Muscle of back (tissue), 13 donors: ENCODE measurements at places on chromosomes 1 and 21.

- DNase-seq, result no peak
These were observed 53.2 kb downstream of the DNAJC6 start for GRCh38 chr1:65362545-65362944.

- DNase-seq, result no peak
These were observed 736 bp upstream of the BARHL2 start for GRCh38 chr1:90717665-90718410.

GRCh38 chr1:59427784-59428183 is 130.9 kb downstream of the FGGY start:
- no peak for DNase-seq

- DNase-seq, result no peak
These were observed 17.1 kb downstream of the ABCG1 start for GRCh38 chr21:42236014-42236413.

DNA sequence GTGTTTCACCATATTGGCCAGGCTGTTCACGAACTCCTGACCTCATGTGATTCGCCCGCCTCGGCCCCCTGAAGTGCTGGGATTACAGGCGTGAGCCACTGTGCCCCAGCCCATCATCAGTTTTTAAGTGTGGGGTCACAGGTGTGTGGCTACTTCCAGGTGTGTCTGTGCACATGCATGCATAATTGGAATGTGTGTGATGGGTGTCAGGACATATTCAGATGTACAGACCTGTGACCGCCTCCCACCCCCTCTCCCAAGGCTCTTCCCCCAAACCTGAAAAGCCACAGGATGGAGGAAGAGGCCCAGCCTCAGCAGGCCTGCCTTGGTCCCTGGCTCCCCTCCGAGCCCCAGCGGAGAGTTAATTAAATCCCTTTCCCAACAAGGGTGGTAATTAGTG is 37.3 kb upstream of the CSF3R start:
- DNase-seq, result no peak

DNA sequence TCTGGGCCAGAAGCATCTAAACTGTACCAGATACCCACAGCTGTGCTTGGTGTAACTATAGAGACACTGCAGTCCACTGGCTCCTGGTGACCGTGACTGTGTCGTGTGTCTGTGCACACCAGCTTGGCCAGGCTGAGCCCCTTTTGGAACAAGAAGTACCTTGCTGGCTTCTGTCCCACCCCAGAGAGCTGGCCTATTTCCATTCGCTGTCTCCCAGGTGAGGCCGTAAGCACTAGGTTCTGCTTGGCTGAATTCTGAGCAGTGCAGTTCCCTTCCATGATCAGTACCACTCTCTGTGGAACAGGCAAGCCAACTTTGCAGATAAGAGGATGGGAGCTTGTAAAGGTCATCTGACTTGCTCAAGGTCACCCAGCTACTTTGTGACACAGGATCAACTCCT is 119.9 kb upstream of the DNAH14 start:
- no peak for DNase-seq

DNA sequence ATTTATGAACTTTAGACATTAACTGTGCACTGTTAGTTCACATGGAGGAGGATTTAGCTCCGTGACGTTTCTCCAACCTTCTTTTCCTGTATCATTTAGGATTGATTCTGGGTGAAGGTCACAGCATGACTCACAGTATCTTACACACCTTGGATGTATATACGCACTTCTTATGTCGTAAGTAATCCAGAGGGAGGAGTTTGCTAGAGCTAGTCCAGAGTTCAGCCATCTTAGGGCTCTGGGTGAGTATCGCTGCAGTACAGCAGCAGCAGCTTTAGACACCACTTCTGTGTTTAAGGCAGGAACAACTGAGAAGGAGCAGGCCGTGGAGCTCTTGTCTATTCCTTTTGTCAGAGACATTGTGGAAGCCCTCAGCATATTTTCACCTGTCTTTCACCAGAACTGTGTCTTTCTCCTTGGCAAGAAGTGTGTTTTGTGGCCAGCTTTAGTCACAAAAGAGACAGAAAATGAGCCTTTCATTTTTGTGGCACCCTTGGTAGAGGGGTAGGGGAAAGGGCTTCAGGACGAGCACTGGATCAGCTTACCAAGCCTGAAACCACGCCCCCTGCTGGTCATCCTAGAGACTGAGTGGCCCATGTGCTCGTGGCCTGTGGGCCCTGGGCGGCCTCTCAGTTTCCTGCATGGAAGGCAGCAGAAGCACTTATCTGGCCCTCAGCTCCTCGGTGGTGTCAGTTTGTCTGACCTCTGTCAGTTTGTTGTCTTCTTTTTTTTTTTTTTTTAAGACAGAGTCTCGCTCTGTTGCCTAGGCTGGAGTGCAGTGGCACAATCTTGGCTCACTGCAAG is 64.0 kb downstream of the ADARB1 start:
- no peak for DNase-seq

- DNase-seq, result no peak
These were observed 56.1 kb downstream of the HSF2BP start for GRCh38 chr21:43603233-43603626.

GRCh38 chr1:51491166-51491981 is 27.7 kb downstream of the EPS15 start:
- no peak for DNase-seq

GRCh38 chr1:118043624-118044023 is 114.1 kb downstream of the WDR3 start:
- no peak for DNase-seq

- DNase-seq, result no peak
These were observed 133.3 kb downstream of the XPR1 start for GRCh38 chr1:180765151-180765550.

DNA sequence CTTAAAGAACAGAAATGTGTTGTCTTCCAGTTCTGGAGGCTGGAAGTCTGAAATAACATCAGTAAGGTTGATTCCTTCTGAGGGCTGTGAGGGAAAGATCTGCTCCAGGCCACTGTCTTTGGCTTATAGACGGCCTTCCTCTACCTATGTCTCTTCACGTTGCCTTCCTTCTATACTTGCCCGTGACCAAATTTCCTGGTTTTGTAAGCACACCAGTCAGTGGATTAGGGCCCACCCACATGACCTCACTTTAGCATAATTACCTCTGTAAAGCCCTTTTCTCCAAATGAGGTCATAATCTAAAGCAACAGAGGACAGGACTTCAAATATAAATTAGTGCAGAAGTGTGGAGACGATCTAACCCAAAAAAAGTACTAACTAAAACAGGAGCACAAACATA is 231.6 kb downstream of the NRIP1 start:
- no peak for DNase-seq

- no peak for DNase-seq
These were observed 11.5 kb upstream of the AGT start for GRCh38 chr1:230725256-230726012.

- DNase-seq, result peak; percentile 67
These were observed 85.9 kb upstream of the ADAM30 start for GRCh38 chr1:119981986-119982815.
